ENCODE measurements at places on chromosomes 13 and 19.

DNA sequence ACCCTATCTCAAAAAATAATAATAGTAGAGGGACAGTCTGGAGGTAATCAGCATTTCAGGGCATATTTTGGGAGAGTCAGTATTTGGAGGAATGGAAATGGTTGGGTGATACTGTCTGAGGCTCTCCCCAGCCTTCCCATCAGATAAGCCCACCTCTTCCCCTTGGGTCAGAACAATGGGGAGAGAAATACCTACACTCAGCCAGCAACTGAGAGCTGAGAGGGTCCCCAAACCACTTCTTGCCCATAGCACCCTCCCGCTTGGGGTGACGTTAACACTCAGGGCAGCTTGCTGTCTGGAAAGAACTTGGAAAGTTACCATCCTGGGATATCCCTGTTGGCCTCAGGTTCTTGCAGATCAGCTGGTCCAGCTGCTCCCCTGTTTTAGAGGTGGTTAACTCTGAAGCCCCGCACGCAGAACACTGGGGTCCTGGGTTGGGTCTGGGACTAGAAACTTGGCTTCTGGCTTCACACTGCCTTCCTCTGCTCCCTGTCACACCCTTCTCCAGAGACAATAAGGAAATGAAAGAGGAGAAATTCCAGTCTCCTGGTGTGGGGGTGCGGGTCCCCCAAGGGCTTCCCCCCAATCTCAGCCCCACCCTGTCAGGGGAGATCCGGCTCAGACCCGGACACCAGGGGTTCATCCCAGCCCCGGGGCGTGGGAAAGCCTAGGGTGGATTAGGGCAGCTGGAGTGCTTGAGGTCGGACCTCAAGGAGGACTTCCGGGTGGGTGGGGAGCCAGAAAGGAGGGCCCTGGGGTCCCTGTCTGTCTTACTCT lies 2.5 kb downstream of the FOXA3 start:
- no peak overlapping the region for H3K4me3 ChIP-seq
- no peaks in the 10 kb centered on the region for H3K36me3 ChIP-seq
- no peak overlapping the region for H3K27ac ChIP-seq
- peaks cover 12% of the 10 kb centered on the region for H3K4me1 ChIP-seq
- no peak for DNase-seq

DNA sequence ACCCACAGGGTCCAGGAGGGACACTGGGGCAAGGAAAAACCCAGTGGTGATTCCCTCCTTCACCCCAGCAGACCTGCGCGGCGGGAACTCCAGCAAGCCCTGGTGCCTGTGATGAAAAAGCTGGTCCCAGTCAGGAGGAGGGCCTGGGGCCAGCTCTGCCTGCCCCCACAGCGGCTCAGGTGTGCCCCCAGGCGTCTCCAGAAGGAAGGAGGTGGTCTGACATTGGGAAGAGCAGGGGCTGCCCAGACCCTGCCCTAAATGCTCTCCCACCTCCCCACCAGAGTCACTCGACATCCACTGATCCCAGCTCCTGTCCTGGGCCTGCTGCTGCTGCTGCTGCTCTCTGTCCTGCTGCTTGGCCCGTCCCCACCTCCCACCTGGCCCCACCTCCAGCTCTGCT lies 6.2 kb downstream of the PTH2 start:
- no peak overlapping the region for H3K4me3 ChIP-seq
- DNase-seq = no peak
- no peak overlapping the region for H3K27ac ChIP-seq
- H3K36me3 ChIP-seq = no peaks in the 10 kb centered on the region

DNA sequence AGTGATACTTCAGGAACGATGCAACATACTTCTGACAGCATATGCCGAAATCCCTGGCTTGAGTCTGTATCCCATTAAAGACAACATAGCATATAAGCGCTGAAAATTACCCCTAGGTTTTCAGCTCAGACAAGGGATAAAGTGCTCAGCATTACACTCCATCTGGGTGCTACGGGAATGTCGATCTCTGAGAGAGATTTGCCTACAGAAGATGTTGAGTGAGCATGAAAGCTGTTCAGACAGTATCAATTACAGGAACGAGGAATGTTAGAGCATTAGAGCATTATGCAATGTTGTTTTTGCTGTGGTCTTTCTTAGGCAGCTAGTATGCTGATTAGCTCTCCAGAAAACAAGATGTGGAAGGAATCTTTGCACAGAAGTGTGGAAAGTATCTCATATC lies 484.5 kb downstream of the LIG4 start:
- no peak overlapping the region for H3K4me3 ChIP-seq
- H3K27ac ChIP-seq = no peak overlapping the region
- H3K36me3 ChIP-seq = no peaks in the 10 kb centered on the region
- DNase-seq = no peak
- no peaks in the 10 kb centered on the region for H3K27me3 ChIP-seq
- no peaks in the 10 kb centered on the region for H3K4me1 ChIP-seq

GRCh38 chr13:33206945-33207614 lies 78.5 kb downstream of the STARD13 start:
- no peak for DNase-seq
- H3K4me1 ChIP-seq = peaks cover 9% of the 10 kb centered on the region
- H3K27me3 ChIP-seq = no peaks in the 10 kb centered on the region
- no peaks in the 10 kb centered on the region for H3K36me3 ChIP-seq

- no peak overlapping the region for H3K27ac ChIP-seq
- no peak for DNase-seq
- no peak overlapping the region for H3K4me3 ChIP-seq
- no peaks in the 10 kb centered on the region for H3K4me1 ChIP-seq
These were observed 560.2 kb upstream of the SPRY2 start for GRCh38 chr13:80901111-80901510.

GRCh38 chr19:18833141-18833476 lies 1.4 kb downstream of the UPF1 start:
- no peak overlapping the region for H3K27ac ChIP-seq
- peaks cover 22% of the 10 kb centered on the region for H3K36me3 ChIP-seq
- H3K4me1 ChIP-seq = peaks cover 11% of the 10 kb centered on the region
- no peak for DNase-seq

DNA sequence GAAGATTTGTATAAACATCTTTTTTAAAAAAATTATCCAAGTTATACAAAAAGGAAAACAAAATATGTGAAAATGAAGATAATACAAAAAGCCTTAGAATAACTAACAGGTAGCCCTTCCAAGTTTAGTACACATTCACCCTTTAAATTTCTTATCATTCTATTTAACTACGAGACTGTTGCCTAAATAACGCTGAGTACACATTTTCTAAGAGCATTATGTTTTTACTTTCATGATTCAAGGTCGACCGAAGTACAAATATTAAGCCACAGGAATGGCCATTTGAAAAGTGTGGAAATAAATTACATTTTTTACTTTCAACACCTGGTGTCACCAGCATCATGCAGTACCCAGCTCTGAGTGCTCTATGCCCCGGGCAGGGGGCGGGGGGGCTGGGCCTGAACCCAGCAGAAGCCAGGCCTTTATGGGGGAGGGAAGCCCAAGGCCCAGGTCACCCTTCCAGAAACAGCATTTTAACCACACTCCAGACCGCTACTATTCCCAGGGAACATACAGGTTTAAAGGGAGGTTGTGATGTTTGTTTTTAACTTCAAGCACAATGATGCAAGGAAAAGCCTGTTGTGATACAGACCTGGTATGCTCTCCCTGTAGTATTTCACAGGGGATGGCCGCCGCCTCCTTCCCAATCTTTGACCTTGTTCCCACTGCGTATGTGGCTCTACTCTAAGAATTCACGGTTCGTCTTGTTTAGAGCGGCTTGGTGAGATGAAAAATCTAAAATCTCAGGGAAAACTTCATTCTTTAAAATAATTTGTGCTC lies 24.0 kb downstream of the GGACT start:
- peaks cover 30% of the 10 kb centered on the region for H3K4me1 ChIP-seq
- H3K36me3 ChIP-seq = no peaks in the 10 kb centered on the region
- H3K27ac ChIP-seq = peak overlapping the region; percentile 86

DNA sequence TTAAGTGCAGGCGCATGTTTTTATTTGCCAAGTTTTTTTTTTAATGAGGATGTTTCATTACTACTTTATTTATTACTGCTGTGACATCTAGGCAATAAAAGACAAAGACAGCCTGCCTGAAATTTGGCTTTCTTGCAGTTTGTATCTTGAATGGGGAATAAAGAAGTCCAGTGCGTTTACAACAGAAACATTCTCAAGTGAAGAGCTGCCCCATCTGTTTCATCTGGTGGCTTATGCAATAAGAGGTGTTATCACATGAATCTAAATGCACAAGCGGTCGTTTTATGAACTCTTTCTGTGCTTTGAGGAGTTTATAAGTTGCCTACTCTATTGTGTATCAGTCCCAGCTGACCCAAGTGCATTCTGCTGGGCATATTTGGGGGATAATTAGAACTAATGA lies 12.6 kb upstream of the MAB21L1 start:
- H3K4me3 ChIP-seq = no peak overlapping the region
- no peak overlapping the region for H3K27ac ChIP-seq
- no peaks in the 10 kb centered on the region for H3K27me3 ChIP-seq
- no peaks in the 10 kb centered on the region for H3K4me1 ChIP-seq
- H3K36me3 ChIP-seq = no peaks in the 10 kb centered on the region

DNA sequence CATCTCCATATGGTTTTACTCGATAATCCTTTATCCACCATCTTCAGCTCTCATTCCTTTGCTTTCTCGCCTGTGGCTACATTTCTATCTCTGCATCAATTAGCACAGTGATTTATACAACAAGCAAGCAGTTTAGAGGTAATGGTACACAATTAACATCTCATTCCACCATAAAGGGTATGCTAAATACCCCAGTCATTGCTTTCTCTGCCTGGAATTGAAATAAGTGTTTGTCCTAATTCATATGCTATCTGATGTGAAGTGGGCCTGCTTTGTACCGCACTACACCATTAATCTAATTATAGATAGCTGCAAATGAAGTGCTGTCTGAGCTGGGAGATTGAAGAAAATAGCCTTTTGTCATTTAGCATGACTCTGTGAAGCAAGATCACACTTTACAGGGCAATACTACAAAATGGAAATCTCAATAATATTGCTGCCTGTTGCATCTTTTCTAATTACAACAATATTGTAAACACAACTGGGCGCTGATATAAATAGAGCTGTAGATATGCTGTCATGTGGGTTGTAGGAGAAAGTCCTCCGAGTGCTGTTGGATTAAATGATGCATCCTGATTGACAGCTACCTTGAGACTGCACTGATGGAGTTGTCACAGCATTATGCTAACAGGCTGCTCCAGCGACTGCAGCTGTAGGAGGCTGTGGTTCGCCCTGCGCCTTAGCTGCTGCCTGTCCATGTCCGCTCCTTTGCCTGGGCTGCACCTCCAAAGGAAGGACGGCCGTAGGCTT lies 78.2 kb downstream of the GGACT start:
- no peaks in the 10 kb centered on the region for H3K36me3 ChIP-seq
- no peak overlapping the region for H3K27ac ChIP-seq
- no peak overlapping the region for H3K4me3 ChIP-seq
- H3K4me1 ChIP-seq = no peaks in the 10 kb centered on the region

DNA sequence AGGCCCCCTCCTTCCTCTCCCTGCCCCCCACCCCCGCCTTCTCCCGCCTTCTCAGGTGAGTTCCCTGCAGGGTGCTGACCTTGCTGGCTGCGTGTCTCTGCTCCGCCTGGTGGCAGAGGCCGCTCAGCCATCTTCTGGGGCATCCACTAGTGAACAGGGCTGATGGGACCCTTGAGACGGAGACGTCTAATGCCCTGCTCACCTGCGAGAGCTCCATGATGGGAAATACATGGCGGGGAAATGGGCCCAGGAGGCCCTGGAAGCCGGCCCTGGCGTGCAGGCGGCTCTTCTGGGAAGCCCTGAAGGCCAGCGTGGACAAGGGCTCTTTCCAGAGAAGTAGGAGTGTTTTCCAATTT lies 15.2 kb upstream of the F7 start:
- no peaks in the 10 kb centered on the region for H3K4me1 ChIP-seq
- H3K36me3 ChIP-seq = no peaks in the 10 kb centered on the region
- DNase-seq = no peak
- H3K27me3 ChIP-seq = no peaks in the 10 kb centered on the region
- H3K4me3 ChIP-seq = no peak overlapping the region

- H3K36me3 ChIP-seq = peaks cover 63% of the 10 kb centered on the region
- H3K4me1 ChIP-seq = peaks cover 35% of the 10 kb centered on the region
- H3K27ac ChIP-seq = no peak overlapping the region
- DNase-seq = no peak
- H3K27me3 ChIP-seq = no peaks in the 10 kb centered on the region
These were observed 17.4 kb upstream of the NDUFS7 start for GRCh38 chr19:1366296-1366695.

Measured in thymus (tissue), 14 donors.